ENCODE measurements at places on chromosomes 16 and 17.

DNA sequence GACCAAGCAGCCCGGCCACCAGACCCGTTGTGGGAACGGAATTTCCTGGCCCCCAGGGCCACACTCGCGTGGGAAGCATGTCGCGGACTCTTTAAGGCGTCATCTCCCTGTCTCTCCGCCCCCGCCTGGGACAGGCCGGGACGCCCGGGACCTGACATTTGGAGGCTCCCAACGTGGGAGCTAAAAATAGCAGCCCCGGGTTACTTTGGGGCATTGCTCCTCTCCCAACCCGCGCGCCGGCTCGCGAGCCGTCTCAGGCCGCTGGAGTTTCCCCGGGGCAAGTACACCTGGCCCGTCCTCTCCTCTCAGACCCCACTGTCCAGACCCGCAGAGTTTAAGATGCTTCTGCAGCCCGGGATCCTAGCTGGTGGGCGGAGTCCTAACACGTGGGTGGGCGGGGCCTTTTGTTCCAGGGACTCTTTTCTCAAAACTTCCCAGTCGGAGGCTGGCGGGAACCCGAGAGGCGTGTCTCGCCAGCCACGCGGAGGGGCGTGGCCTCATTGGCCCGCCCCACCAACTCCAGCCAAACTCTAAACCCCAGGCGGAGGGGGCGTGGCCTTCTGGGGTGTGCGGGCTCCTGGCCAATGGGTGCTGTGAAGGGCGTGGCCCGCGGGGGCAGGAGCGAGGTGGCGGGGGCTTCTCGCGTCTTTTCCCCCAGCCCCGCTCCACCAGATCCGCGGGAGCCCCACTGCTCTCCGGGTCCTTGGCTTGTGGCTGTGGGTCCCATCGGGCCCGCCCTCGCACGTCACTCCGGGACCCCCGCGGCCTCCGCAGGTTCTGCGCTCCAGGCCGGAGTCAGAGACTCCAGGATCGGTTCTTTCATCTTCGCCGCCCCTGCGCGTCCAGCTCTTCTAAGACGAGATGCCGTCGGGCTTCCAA is at the start of gene SLC2A4:
Gene SLC2A4 (plus strand): TSS at position 645 of the 879 bp plus-strand sequence. CDS start 217 bp downstream, at position 862.
- peak; percentile 95 for DNase-seq

DNA sequence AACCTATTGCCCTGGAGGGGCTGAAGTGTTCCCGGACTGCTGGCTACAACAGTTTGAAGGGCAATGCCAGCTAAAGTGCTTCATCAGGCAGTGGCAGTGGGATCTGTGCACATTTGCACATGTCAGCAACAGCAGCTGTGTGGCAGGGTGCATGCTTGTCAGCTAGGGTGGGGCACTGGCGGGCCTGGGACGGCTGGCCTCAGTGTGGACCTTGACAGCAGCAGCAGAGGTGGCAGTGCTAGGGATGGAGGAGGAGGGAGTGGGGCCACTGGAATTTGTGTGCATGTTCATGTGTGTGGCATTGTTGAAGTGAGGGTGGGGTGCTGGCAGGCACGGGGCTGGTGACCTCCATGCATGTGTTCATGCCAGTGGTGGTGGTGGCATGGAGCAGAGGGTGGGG is 203.3 kb upstream of the HS3ST4 start:
- DNase-seq: no peak

DNA sequence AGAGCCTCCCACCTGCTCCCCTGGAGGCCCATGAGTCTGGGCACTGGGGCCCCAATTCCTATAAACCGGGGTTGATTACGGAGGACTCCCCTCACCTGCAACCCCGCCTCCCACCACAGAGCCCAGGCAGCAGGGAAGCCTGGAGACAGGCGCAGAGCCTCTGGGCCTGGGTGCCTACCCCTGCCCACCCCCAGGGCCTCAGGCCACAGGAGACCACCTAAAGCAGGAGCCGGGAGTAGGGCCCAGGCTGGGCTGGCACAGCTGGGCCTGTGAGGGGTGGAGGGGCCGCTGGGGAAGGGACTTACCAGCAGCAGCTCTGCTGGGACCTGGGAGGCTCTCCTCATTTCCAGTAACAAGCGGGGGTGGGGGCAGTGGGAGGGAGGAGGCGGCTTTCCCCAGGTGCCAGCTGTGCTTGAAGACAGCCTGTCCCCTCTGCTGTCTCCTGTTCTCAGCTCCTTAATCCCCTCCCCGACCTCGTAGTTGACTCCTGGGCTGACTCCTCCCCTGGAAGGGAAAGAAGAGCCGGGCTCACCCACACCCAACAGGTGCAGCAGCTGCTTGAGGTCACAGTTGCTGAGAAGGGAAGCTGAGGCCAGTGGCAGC is 46.8 kb downstream of the TMEM235 start:
- no peak for DNase-seq

DNA sequence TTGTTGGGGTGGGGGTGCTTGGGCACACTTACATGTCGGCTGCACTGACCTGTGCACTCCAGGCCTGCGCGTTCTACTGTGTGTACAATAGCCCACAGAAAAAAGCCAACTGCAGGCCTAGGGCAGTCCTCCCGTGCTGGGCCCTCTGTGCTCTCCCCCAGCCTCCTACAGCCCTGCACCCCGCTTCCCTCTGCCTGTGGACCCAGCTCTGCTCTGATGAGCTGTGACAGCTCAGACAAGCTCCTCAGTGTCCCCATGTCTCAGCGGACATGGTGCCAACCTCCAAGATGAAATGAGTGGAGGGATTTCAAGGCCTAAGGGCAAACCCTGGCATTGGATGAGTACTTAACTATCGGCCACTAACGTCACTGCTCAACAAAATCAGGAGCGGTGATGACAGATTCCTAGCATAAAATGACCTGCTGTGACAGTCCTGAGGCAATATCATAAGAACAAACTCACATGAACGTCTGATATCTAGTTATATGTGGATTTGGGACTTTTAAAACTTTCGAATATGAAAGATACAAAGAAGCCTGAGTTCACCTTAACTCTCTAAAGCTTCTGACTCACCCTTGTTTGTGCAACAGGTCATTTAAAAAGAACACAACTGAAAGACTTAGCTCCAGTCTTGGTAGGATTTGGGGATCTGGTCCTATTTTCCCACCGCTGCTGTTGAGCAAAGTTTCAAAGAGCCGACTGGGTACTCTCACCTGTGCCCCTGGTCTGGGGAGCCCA is 34.7 kb downstream of the CCDC57 start:
- no peak for DNase-seq

DNA sequence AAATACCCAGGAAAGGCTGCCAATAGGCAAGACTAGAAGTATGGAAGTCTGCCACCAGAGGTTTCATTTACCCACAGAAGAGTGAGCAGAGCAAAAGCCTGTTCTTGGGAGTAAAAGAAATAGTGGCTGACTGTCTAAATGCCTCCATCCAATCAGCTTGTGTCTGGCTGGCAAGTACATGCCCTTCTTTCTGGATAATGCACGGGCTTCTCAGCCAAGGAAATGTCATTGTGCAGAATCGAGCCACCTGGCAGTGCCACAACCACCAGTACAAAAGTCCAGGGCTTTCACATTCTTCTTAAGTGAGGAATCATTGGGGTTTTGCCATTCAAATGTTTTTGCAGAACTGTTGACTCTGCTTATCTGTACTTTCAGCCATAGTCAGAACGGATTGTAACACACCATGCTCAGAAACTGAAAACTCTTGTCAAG is 10.1 kb upstream of the ERCC4 start:
- DNase-seq: peak; percentile 94

- no peak for DNase-seq
Observed at GRCh38 chr17:2450016-2450650, 49.3 kb upstream of the MNT start.

- no peak for DNase-seq
Observed at GRCh38 chr17:80976701-80977100, 14.9 kb upstream of the CHMP6 start.

- DNase-seq: no peak
Observed at GRCh38 chr17:42676424-42677011, at the start of gene PLEKHH3. TSS of gene PLEKHH3 (minus strand) at chr17:42676994. CDS start at chr17:42676563, 431 bp downstream.

DNA sequence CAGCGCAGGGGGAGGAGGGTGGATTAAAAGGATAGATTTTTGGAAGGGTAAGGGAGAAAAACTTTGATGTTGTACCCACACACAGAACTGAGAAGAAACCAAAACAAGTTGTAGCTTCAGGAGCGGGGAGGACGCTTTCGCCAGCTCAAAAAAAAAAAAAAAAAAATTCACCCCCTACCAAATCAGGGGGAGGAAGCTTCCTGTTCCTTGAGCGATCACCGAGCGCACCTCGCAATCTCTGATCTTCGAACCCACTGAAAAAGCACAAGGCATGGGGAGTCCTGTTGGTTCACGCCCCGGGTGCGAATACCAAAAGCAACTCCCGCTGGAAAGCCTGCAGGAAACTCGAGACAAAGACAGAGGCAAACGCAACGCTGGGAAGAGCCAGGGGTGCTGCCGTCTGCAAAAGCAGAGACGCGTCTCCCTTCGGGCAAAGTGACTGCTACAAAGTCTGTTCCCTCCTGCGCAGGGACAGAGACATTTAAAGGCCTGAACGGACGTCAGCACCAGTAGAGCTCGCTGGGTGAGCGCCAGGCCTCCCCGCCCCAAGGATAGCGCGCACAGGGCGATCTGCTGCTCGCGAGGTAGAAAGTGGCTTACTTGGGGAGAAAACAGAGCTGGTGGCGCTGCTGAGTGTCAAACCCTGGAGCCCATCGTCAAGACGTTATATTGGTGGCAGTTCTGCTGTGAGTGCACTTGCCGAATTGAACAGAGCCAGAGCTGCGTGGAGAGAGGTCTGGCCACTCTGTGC is 190.4 kb downstream of the USP22 start:
- DNase-seq: no peak

- DNase-seq: no peak
Observed at GRCh38 chr16:31875112-31875803, 1.7 kb downstream of the ZNF267 start.

GRCh38 chr17:77810536-77810935 is 148.0 kb upstream of the TNRC6C start:
- peak; percentile 87 for DNase-seq

DNA sequence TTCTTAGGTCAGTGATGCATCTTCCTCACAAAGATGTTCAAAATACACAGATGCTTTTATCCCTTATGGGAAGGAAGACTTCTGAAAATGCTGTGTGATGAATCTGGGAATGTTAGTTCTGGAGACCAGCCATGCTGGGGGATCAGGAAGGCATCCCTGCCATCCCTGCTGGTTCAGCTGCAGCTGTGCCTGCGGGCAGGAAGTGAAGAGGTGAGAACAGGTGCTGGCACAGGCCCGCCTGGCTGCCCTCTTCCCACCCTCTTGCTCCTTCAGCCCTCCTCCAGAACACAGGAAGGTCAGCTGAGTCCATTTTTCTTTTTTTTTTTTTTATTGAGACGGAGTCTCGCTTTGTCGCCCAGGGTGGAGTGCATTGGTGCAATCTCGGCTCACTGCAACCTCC is 15.2 kb downstream of the RAB11FIP3 start:
- DNase-seq: no peak

DNA sequence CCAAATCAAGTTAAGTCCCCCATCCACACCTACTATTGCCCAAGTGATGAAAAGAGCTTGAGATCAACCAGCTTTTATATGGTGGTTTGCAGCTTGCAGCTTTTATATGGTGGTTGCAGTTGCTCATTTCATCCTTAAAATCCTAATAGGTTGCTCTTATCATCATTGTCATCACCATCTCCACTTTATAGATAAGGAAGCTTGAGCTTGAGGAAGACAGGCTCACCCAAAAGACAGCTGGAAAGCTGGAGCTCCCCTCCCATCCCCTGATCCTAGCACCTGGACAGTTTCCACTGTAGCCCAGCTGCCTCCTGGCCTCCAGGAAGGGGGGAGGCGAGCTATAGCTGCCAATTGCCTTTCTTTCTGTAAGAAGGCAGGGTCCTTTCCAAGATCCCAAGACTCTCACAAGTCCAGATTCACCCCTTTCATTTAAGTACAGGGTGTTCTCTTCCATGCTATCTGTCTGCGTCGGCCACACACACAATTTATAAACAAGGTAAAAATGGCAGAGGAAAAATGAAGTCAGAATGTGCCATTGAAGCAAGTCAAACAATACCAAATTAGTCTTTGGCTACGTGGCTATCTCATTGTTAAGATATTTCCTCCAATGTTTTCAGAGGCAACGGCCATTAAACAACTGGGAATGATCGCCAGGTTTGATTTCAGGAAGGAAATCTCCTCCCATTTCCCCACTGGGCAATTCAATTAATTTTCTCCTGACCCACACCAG is 63.3 kb downstream of the PECAM1 start:
- DNase-seq: no peak

- no peak for DNase-seq
Observed at GRCh38 chr16:50169555-50170096, 16.5 kb downstream of the TENT4B start.

DNA sequence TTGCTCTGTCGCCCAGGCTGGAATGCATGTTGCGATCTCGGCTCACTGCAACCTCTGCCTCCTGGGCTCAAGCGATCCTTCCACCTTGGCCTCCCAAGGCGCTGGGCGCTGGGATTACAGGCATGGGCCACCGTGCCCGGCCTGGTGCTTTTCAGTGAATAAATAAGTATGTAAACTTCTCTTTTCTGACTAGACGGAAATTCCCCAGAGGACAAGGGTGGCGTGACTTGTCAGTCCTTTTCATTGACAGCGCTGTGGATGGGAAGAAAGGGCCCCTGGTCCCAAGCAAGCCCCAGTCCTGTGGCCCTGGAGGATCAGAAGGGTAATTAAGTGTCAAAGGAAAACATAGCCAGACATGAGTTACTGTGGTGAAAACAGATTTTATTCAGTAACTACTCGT is 9.6 kb upstream of the SPN start:
- DNase-seq: no peak

- no peak for DNase-seq
Observed at GRCh38 chr17:297758-298157, 54.8 kb downstream of the RPH3AL start.

DNA sequence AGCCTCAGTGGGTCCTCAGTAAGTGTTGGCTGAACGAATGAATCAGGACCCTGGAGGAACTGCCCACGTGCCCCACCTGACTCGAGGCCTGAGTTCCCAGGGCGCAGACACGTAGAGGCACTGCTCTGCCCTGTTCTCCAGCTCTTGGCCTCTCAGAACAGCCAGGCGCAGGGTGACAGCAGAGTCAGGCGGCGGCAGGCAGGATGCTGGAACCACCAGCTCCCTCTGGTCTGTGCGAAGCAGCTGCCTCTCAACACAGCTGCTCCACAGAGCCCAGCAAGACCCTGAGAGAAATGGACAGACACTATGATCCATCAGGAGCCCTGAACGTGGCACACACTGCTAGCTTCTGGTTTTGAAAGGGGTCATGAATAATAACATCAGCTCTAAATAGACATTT is 53.1 kb upstream of the BCO1 start:
- DNase-seq: no peak

GRCh38 chr17:9219631-9220397 is 198.5 kb downstream of the NTN1 start:
- no peak for DNase-seq

GRCh38 chr17:21530311-21530710 is 154.2 kb downstream of the KCNJ12 start:
- peak; percentile 70 for DNase-seq

GRCh38 chr16:70685938-70686375 is at the start of gene MTSS2:
TSS of gene MTSS2 (minus strand) at chr16:70686053. CDS start at chr16:70685791, 262 bp downstream.
- DNase-seq: no peak

All from coronary artery (tissue), 2 donors.